ENCODE measurements at places on chromosomes 2 and 18.

DNA sequence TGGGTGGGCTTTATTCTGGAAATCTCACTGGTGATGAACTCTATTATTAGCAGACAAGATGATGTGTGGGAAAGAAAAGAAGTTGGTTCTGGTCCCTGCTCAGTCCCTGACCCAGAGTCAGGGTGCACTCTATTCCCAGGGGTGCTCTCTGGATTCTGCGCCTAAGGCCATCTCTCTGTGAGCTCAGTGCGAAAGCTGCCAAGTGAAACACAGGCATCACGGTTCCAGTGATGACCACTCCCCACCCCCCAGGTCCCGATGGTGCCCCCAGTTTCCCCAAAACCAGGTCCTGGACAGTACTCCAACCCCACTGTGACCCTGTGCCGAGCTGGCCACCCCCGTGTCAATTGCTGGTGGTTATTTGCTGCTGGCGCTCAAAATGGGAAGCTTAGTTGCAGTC is 30.1 kb downstream of the RHOB start:
- no peak for DNase-seq

GRCh38 chr2:207151048-207151447 is 14.7 kb downstream of the KLF7 start:
- no peak for DNase-seq

GRCh38 chr2:32937602-32938448 is 8.9 kb upstream of the LTBP1 start:
- no peak for DNase-seq

GRCh38 chr2:104733226-104733943 is 120.5 kb upstream of the POU3F3 start:
- peak; percentile 3 for DNase-seq

- DNase-seq: no peak
Observed at GRCh38 chr2:240930096-240930630, 24.0 kb downstream of the CROCC2 start.

DNA sequence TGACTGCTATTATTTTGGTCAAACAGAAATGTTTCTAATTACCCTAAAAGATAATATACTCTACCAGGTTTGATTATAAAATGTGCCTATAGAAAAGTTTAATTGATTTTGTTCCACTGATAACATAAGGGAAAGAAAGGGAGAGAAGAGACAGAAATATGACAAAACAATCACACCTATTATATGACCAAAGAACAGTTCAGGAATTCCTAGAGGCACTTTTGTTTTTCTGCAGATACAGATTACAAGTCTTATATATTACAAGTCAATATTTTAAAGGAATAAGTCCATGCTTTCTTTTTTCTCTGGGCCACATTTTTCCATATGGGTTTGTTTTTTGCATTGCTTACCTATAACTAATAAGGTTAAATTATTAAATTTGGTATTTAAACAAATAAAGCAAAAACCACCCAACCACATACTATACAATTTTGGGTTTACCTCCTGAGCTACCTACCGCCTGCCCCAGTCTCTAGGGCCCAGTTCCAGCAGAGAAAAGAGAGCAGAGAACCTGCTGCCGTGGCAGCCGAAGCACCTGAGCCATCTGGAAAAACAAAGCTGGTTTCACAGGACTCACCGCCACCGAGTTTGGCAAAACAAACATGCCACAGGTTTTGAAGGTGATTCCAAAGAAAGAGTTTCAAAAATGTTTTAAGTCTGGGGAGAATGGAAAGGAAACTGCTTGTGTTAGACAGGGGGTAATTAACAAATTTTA is 92.1 kb downstream of the DYM start:
- DNase-seq: no peak

DNA sequence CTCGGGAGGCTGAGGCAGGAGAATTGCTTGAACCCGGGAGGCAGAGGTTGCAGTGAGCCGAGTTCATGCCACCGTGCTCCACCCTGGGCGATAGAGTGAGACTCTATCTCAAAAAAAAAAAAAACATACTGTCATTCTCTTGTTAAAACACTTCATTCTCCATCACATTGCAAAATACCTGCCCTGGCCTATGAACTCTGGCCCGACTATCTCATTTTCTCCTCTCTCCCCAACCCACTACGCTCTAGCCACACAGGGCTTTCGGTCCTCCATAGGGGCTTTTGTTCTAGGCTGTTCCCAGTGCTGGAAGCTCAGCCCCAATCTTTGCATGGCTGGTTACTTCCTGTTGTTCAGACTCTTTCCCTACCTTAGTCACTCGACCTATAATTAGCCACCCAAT is 10.3 kb downstream of the CEP76 start:
- no peak for DNase-seq

DNA sequence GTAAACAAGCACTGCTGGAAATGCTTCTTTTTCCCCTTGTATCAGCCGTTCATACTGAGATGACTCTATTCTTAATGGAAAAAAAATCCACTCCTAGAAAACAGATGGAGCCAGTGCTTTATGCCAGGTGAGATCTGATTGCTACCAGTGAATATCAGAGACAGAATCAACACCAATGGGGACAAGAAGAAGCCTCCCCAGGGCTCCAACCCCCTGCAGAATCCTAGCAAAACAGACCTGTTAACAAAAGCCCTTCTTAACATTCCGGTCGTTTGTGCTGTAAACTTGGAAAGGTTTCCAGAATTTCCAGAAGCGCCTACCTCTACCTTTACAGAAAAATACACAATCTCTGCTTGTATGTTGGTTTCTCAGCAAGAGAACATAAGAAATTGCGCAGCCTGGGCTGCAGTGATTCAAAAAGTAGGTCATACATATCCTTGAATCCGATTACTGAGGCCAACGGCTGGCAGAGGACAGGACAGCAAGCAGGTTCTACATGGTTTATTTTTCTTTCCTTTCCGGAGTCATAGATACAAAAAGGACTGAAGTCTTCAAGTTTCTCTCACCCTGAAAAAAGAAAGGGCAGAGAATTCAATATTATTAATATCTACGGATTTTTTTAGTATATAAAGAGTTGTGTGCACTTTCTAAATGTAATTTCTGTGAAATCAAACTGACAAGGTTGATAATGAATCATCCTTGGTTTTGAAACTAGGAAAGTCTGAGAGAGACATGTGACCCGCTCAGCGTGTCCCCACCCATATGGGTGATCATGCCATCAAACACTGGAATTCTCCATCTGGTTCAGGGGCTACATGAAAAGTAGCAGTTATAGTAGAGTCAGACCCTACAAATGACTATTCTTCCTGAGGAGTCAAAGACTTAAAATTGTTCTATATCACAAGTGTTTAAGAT is 266.7 kb upstream of the MGAT5 start:
- no peak for DNase-seq
